ENCODE measurements at places on chromosomes 5 and 9.

GRCh38 chr5:170360709-170361108 is 28.5 kb downstream of the KCNMB1 start:
- no peak for DNase-seq

DNA sequence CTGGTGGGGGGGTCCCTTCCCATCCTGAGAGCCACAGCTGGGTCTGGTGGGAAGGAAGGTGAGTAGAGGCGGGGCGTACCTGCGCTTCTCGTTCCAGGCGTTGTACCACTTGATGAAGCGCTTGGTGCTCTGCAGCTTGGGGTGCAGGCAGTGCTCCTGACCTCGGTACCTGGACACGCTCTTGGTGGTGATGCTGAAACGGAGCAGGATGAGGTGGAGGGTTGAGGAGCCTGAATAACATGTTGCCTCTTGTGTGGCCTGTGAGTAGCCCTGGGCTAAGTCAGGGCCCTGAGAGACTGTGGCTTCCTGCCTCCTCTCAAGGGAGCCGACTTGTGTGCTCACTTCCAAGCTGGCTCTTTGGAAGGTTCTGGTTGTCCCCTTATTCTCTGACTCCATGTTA is 4.3 kb downstream of the CXCL14 start:
- peak; percentile 44 for DNase-seq

- DNase-seq, result no peak
Observed at GRCh38 chr9:31243386-31243785, 1141.1 kb upstream of the ACO1 start.

DNA sequence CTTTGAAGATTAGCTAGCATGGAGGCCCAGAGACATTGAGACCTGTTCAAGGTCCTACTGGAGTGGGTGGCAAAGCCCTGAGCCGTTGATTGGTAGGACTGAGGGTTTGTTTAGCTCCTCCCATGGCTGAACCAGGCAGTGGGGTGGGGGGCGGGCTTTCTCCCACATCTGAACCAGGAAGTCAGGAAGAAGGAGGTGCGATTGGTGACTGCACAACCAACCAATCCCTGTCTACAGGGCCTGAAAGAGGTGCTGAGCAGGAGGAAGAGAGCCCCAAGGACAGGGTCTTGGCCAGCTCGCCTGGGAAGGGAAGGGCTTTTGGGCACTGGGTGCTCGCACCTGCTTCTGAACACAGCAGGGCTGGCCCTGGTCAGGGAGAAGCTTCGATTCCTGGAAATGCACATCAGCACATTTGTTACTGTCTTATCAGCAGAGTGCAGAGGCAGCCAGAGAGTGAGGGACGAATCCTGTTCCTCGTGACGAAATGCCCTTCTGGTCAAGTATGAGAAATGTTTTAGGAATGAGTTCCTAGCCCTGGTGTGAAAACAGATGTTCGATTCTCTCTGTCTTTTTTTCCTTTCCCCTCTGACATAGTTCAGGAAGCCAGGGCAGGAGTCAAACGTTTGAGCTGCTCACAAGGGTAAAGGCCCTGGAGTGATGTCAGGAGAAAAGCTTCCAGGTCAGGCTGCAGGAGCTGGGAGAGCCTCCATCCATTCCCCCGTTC is 294.8 kb upstream of the KLF4 start:
- DNase-seq, result peak; percentile 12

DNA sequence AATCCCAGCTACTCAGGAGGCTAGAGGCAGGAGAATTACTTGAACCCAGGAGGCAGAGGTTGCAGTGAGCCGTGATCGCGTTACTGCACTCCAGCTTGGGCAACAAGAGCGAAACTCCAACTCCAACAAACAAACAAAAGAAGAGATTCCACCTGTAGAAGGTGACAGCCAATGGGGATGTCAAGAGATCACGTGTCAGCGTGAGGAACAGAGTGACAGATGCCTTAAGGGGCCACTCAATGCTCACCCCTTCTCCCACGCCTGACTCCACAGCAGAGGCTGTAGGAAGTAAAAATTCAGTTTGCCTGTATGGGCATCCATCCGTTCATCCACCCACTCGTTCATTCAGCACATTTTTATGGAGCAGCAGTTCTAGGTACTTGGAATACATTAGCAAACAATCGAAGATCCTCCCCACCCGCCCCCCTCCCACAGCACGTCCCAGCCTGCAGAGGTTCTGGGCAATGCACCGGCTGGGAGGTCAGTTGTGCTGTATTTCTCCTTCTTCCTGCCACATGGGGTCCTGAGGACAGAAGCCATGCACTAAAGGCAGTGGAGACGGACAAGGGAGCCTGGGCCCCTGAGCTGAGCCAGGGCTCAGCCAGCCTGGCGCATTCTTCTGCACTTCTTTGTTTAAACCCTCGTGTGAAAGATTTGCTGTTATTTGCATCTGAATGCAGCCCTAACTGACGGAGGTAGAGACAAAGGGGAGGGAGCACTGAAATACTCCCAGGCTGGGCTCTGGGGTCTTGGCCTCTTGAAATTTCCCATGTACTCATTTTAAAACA is 11.3 kb upstream of the RNF130 start:
- no peak for DNase-seq

DNA sequence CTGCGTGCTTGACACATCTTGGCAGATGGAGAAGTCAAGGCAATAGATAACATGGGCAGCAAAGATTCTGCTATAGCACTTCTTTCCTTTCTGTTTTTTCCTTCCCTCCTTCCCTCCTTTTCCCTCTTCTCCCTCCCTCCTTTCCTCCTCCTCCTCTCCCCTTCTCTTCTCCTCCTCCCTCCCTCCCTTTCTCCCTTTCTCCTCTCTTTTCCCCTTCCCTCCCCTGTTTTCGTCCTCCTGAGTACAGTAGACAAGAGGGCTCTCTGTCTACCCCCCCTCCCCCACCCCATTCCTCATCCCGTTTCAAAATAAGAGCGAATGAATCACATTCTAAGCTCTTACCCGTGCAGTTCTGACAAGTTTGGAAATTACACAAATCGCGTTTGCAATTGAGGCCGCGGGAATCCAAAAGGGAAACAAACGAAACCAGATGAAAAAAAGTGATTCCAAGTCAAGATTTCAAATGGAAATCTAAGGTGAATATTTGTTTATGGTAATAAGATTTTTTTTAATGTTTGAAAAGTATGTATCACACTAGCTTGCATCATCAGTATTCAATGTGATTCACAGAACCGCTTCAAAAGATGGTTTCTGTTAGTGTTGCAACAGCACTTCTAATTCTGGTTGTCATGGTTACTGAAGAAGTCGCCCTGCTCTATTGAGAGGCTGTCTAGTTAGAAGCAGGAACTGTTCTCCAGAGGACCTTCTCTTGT is 1.3 kb downstream of the NIM1K start:
- peak; percentile 85 for DNase-seq

DNA sequence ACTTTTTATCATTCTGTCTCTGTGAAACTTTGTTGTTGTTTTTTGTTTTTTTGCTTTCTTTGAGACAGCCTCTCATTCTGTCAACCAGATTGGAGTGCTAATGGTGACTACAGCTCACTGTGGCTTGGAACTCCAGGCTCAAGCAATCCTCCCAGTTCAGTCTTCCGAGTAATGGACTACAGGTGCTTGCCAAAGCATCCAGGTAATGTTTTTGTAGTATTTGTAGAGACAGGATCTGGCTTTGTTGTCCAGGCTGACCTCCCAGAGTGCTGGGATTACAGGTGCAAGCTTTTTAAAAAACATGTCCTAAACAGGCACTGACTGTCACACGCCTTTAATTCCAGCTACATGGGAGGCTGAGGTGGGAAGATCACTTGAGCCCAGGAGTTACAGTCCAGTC is 235.1 kb downstream of the MEF2C start:
- no peak for DNase-seq

- peak; percentile 50 for DNase-seq
Observed at GRCh38 chr5:137073189-137073588, 425.9 kb downstream of the SPOCK1 start.

Data from bronchial epithelial cell (primary cell).